ENCODE measurements at places on chromosomes 2 and 18.

DNA sequence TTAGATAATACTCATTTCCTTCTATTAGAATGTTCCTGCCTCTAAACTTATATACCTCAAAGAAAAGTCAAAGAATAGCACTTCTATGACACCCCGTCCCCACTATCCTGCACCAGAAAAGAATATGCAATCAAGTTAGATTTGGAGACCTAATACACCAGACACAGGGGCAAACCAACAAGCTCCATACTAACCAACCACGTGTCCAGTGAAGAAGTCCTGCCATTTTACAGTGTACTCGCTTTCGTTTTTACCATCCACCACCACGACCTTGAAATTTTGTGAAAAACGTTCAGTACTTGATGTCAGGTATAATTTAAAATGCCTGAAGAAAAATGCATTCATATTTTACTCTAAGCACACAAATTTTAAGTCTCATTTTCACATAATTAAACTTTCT is 19.1 kb downstream of the ADAM17 start:
- DNase-seq = no peak

GRCh38 chr2:32010670-32011484 is at the start of gene MEMO1:
Gene MEMO1 (minus strand): TSS chr2:32011008. CDS start chr2:32010247, 761 bp downstream.
- DNase-seq = peak; percentile 88

GRCh38 chr18:74497778-74498177 is 1.6 kb downstream of the CNDP2 start:
- DNase-seq = no peak

- no peak for DNase-seq
Measured at GRCh38 chr2:110885256-110885655, 152.9 kb downstream of the ACOXL start.

DNA sequence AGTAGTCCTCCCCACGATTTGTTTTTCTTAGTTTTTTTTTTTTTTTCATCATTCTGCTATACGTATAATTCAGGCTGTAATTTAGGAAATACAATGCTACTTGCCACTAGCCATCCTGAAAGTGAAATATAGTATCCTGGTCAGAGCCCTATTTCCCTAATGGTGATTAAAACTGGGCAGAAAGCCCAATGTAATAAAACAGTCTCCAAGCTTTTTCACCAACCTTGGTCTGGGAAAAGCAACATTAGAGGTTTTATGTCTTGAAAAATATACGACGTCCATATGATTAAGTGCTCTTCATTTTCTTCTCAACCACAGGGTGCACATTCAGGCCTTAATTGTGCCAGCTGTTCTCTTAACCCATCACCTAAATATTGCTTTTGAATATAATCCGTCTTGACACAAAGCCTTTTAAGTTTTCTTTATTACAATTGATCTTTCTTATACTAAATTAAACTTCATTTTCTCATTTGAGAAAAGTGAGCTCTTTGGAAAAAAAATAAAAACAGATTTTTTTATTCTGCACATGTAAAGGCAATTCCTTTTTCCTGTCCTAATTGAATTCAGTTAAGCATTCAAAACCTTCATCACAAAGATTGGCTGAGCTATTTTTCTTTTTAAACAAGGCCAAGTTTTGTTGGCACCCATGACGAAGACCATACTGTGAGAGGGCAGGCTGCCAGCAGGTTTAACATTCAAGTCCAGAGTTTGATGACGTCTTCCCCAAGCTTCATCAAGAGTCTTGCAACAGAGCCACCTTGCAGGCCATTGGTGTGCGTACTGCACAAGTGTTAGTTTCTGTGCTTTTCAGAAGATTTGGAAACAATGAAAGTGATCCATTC is 52.7 kb downstream of the MAP2 start:
- DNase-seq = no peak

DNA sequence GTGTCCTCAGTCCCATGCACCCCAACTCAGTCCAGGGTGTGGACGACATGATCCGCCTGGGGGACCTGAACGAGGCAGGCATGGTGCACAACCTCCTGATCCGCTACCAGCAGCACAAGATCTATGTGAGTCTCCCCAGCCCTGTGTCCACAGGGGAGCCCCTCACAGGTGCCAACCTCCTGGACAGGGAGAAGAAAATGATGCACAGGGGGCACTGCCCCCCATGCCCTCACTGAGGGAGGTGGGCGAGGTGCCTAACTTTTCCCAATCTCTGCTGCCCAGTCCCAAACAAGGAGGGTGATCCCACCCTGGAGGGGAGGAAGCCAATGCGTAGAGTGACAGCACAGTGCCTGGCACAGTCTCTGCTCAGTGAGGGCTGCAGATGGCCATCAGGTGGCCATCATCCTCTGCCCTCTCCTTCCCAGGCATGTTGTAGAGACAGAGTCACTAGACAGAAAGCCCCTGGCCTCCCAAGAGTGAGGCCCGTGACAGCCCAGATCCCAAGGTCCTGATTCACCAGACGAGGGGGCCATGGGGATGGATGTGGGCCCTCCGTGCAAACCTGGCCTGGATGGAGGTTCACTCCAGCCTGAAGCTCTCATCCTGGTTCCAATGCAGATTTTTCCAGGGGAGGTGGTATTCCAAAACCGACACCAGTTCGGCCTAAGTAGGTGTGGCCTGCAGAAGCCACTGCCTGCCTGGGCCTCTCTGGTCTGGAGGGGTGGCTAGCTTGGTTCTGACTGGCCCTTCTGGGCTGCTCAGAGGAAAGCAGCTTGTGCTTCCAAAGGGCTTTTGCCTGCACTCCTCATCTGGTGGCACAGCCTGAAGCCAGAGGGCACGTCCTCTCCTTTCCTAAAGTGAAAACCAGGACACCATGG is 30.0 kb downstream of the MYO7B start:
- DNase-seq = no peak

DNA sequence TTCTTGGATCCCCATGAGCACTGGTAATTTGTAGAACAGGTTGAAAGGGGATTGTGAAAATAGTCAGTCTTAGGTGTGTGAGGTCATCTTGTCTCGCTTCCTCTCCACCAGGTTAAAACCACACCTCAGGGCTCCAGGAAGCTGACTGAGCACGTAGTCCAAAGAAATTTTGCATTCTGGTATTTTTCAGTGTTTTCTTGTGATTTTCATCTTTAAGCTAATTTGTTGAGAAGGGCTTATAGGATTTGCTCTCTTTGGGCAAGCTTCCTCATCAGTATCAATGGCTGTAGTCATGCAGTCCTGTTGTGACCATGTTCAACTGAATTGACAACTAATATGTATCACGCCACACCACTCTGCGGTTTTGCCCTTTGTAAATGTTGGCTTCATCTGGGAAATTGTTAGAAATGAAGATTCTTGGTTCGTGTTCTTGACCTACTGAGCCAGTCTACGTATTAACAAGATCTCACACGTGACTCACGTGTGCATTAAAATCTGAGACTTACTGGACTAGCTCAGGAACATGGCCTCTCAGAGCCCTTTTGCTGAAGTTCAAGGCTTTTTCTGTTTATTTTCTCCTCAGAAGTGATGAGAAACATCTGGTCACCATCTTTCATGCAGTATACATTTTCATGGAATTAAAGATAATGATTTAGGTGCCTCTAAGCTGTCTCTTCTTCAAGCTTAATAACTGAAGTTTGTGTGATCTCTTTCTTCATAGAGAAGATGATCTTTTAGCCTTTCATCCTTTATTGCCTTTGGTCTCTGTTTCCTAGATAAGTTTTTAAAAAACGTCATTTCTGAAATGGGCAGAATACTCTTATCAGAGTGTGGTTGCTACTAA is 32.8 kb downstream of the FMNL2 start:
- no peak for DNase-seq
